ENCODE measurements at places on chromosomes 5 and 9.
A peak's percentile ranks its signal among the peaks of the same experiment; 100 is the strongest.

DNA sequence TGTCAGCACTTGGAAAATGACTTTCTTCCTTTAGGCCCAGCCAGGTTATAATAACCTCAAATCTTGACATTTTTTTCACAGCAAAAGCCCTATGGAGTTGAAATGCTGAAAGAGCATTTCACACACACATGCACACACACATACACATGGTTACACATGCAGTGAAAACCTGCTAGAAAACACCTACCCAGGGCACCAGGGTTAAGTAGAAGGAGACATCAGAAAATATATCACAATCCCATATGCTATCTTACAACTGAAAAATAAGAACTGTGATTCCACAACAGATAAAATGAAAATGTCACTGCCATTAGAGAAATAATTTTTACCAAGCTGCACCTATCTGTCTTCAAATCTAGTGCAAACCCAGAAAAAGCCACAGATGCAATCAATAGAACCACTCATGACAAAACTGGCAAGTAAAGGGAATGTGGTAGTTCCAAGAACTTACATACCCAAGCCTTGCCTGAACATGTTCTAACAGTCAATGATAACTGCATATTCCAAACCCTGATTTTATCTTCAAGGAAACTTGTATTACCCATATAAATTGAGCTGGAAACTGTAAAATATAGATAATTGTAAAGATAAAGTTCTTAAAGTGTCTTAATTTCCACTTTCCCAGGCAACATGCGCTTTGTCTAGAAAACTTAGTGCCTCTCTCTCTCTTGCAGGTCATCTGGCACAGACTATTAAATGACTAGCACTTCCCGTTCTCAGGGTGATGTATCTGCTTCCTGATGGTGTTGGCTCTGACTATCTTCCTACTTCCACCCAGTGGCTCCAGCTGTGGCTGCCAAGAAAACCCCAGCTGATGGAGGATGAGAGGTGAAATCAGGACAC lies 250.2 kb upstream of the PTGER4 start:
- DNase-seq: no peak

GRCh38 chr5:84248013-84248412 lies 136.7 kb downstream of the EDIL3 start:
- no peak for DNase-seq

GRCh38 chr9:93032545-93032944 lies 26.0 kb upstream of the SUSD3 start:
- no peak for DNase-seq

GRCh38 chr9:14077672-14078071 lies 236.3 kb downstream of the NFIB start:
- no peak for DNase-seq

DNA sequence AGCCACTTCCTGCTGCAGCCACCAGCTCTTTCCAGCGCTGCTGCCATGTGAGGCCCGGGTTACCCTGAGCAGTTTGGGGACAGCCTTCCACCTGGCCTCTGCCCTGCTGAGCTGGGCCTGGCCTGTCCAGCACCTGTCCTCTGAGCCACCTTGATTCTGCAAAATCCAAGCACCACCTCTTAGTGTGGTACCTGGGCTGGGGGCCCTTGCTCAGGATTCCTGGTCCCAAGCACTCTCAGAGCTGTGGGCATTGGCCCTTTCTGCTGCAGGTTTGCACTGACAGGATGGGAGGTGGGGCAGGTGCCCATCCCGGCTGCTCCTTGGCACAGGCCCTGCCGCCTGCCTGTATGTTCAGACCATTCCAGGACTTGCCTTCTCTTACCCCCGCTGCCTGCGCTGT lies 309.2 kb upstream of the IRX4 start:
- no peak for DNase-seq

GRCh38 chr5:126970517-126971017 lies 59.8 kb downstream of the MARCHF3 start:
- DNase-seq: no peak

DNA sequence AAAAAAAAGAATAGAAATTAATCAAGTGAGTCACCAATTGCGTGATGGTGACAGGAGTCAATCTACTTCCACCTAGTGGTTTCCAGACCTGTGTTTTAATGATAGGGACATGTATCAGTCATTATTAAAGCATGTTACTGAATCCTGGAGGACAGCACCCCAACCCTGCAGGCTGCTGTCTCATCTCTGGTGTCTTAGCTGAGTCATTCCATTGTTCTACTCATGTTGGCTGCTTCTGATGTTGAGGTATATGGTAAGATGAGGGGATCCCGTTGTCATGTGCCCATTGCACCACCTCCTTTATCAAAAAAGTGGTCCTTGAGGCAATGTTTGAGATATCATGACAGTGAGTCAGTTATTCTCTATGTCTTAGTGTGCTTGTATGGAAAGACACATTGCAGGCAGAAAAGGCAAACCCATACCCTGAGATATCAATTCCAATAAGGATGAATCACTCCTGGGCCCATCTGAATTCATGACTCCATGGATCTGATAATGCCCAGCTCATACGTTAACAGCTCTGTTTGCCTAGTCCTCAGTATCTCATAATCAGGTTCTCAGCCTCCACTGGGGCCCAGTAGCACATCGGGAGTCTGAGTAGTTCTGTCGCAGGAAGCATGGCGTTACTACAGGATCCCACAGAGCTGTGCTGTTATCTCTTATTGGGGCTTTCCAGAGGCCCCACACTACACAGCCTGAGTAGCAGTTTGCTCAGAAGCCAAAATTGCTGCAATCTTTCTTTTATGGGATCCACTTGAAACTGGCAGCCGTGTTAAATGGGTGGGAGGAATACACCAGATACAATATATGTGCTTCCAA lies 31.2 kb downstream of the HMGCS1 start:
- DNase-seq: no peak

- DNase-seq: no peak
These were observed 13.0 kb upstream of the SCGB3A1 start for GRCh38 chr5:180604271-180604670.

GRCh38 chr5:172403189-172403796 lies 51.0 kb downstream of the SH3PXD2B start:
- peak; percentile 85 for DNase-seq

- no peak for DNase-seq
These were observed 79.4 kb downstream of the ALDH1A1 start for GRCh38 chr9:72873456-72873855.

DNA sequence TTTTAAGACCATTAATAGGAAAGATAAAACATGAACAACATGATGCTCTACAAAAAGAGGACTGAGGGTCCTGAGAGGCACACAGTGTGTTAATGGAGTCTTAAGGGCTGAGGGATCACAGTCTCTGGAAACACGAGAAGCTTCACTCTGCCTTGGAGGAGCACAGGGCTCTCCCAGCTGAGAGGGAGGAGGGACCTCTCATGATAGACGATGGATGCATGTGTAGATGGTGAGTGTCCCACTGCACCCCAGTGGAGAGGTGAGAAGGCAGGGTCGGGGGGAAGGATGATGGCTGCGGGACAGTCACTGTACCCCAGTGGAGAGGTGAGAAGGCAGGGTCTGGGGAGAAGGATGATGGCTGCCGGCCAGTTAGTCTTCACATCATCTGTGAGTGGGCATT lies 613.4 kb downstream of the IRX1 start:
- DNase-seq: no peak

- DNase-seq: no peak
These were observed 232.2 kb downstream of the SYK start for GRCh38 chr9:91033797-91034196.

DNA sequence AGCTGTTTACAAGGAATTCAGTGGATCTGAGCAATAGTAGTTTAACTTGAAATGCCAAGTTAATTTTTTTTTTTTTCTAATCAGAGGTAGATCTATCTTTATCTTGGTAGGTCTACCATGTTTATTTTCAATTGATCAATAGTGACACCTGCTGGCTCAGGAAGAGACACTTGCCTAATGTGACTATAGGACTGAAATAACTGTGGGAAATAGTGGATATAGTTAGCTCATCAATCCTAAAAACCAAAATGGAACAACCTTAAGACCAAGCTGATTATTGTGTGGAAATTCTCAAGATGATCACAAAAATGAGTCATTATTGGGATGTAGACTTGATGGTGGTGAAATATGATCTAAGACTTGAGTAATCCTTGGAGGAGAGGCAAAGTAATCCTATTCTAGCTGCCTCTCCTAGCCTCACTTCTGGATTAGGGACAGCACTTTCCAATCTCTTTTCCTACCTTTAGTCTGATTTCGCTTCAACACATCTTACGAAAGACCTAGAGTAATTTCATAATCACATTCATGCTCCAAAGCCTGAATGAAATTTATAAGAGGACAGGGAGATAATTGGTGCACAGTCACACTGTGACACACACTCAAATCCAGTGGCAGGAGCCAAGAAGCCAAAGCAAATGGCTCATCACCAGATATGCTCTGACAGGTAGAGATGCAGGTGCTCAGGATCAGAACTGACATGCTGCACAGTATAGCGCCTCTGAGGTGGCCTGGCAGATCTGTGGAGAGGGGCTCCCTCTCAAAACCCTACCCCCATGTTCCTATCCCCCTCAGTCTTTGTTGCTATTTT lies 156.3 kb downstream of the HMHB1 start:
- no peak for DNase-seq

DNA sequence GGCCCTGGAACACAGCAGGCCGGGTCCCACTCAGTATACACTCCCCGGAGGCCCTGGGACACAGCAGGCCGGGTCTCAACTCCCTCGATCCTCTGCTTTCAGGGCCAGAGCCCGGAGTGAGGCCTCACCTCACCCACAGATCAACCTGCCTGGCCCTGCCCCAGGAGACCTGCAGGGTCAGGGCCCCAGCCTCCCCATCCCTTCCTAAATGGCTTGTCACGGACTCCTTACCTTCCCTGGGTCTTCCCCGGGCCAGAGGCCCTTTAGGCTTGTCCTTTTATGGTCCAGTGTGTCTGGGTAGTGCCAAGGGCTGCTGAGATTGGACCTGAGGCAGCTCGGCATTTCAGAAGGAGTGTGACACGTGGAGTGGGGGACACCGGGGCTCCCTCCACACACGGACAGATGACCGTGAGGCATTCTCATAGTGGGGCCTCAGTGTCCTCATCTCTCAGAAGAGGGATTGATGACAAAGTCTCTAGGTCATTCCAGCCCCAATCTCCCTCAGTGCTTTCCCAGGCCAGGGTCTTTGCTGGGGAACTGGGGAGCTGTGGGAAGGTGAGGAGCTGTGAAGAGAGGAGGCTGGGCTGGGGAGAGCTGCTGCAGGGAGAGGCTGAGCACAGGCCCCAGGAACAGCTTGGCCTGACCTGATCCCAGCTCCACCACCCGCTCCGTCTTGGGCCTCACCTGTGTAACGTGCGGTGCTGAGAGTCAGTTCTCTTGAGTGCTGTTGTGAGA lies 18.0 kb upstream of the PLEKHG4B start:
- no peak for DNase-seq

GRCh38 chr9:91067306-91067860 lies 265.8 kb downstream of the SYK start:
- DNase-seq: no peak

- DNase-seq: no peak
These were observed 21.3 kb downstream of the TRMO start for GRCh38 chr9:97900738-97901565.

- peak; percentile 7 for DNase-seq
These were observed 32.9 kb upstream of the MAN2A1 start for GRCh38 chr5:109656829-109657228.

All from hypothalamus (tissue), 51 donors.